ENCODE measurements at places on chromosomes 7 and 10.

DNA sequence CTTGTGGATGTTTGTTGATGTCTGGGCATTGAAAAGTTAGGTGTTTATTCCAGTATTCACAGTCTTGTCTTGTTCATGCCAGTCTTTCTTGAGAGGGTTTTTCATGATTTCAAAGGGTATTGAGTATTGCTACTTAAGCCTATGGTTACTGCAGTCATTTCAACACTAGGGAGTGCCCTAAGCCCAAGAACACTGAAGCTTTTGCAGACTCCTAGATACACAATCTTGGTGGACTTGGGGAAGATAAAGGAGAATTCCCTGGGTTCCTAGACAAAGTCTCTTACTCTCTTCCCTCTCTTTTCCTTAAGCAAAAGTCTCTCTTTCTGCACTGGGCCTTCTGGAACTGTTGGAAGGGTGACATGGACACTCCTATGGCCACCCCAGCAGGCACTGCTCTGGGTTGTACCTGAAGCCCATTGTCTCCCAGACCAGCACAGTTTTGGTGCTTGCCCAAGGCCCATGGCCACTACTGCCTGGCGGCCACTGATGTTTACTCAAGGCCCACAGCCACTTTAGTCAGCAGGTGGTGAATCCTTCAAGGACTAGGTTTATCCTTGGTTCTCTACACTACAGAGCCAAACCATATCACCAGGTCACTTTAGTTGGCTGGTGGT is 24.9 kb downstream of the SAMD9 start:
- no peak for DNase-seq

- peak; percentile 42 for DNase-seq
Measured at GRCh38 chr7:110693344-110693743, 397.6 kb upstream of the LRRN3 start.

GRCh38 chr10:132906106-132906505 is 36.3 kb downstream of the CFAP46 start:
- no peak for DNase-seq

DNA sequence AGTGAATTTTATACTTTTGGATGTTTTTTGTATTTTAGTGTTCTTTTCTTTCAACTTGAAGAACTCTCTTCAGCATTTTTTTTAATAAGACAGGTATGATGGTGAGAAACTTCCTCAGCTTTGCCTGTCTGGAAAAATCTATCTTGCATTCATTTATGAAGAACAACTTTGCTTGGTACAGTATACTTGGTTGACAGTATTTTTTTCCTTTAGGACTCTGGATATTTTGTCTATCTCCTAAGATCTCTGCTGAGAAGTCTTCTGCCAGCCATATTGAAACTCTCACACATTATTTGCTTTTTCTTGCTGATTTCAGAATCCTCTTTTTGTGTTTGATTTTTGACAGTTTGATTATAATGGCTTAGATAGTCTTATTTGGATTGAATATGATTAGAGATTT is 405.0 kb upstream of the GHITM start:
- DNase-seq = no peak

GRCh38 chr7:140349144-140349771 is 49.1 kb downstream of the SLC37A3 start:
- no peak for DNase-seq

- DNase-seq = peak; percentile 8
Measured at GRCh38 chr7:13414661-13415107, 574.8 kb downstream of the ETV1 start.

- no peak for DNase-seq
Measured at GRCh38 chr7:44099669-44100068, 4.5 kb upstream of the AEBP1 start.

DNA sequence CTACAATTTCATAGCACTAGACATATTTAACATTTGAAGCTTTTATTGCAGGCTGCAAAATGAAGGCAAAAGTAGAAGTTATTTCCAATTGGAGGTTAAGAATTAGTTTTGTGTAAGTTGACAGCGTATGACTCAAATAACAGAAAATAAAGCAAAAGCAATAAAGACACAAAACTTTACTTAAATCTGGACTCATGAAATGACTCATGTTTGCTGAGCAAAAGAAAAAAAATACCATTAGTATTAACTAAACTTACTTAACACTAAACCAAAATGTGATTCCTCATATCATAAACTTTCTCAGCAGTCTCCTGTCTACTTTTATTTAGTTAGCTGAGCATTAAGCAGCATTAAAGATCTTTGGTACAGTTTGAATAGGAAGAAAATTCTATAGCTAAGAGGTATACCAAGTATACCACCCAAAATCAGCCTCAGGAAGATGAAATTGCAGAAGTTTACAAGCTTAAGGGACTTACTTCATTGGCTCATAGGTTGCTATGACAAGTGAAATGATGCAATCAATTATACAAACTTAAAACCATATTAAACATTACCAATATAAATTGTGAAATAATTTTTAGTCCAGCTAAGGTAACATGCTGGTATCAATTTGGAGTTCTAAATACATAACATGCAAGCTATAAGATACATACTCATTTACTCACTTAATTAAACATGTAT is 1131.4 kb downstream of the XPNPEP1 start:
- no peak for DNase-seq

GRCh38 chr10:58384095-58384494 is 1.1 kb upstream of the TFAM start:
- DNase-seq = no peak

- DNase-seq = no peak
Measured at GRCh38 chr7:26378016-26378415, 86.4 kb downstream of the SNX10 start.

GRCh38 chr7:154795014-154795413 is 207.9 kb downstream of the PAXIP1 start:
- no peak for DNase-seq

- DNase-seq = no peak
Measured at GRCh38 chr10:86712317-86712707, 44.0 kb downstream of the LDB3 start.

DNA sequence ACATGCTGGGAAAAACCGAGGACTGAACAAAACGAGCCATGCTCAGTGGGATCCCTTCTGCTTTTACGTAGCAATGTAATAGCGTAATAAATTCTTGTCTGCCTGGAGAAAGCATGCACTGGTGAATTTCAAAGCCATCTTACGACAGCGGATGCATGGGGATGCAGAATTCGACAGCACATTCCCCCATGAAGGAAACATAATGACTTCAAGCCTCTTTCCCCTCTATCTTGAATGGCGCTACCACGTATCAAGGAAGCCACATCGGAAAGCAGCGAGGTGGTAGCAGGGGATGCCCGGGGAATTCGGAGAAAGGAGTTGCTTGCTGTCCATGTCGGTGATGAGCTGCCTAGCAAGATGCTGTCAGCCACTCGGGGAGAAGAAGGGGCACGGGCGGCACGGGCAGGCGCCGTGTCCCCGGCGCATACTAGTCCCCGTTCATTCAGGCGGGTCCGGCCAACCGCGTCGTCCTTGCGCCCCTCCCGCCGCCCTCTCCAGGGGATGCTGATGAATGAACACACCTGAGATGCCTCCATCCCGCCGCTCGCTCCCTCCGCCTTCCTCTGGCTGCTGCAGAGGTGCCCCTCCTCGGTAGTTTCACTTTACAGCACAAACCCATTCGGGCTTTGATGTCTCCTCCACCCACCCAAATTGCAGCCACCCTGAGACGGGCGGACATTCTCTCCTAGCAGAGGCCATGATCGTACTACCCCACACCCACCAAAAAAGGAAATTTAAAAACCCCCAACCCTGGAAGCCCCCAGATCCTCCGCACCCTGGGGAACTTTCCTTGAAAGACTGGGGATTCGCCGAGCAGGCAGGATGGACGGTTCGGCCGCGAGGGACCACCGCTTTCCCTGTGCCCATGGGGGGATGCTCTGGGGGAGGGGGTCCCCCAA is 644 bp downstream of the SORBS1 start:
- peak; percentile 29 for DNase-seq

DNA sequence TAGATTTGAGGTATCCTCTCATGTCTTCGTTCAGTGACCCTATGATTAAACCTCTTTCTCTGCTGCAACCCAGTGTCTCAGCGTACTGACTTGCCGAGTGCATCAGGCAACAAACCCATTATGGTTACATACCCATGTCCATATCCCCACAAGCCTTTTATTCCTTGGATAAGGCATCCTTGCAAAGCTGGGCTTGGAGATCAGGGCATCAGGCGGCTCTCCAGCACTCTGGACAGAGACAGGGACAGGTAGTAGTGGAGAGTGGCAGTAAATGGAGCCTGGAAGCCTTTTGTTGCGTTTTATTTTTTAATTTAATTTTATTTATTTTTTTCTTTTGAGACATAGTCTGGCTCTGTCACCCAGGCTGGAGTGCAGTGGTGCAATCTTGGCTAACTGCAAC is 32.0 kb upstream of the NPFFR1 start:
- DNase-seq = no peak

GRCh38 chr10:6347391-6347951 is 144.7 kb downstream of the PFKFB3 start:
- no peak for DNase-seq

DNA sequence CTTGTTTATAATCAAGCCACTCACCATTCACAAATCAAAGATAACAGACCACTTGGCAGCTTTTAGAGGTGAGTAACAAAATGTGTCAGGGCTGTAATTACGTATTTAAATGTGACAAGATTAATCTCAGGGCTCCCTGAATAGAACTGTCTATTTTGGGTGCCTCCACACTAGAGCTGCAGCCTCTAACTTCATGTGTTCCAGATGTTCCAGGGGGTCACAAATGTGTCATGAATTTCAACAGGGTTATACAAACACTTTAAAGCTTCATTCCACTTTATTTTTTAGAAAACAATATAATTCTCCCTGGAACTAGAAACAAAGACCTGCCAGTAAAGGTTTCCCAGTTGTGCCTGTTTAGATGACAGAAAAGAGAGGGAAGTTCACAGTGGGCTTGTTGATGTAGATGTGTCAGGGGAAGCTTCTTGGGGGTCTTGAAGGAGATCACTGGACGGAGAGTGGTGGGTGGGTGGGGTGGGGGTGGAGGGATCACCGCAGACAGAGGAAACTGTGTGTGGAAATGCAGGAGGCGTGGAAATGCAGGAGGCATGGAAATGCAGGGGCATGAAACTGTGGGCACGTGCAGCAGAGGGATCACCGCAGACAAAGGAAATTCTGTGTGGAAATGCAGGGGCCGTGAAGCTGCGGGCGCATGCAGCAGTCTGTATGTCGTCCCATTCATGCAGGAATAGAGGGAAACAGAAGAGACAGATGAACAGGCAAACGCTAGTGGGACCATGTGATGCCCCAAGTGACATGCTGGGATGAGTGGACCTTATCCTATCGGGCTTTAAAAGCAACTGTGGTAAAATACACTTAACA is 42.0 kb upstream of the TRIL start:
- no peak for DNase-seq

GRCh38 chr10:14648946-14649345 is 125.8 kb downstream of the FAM107B start:
- no peak for DNase-seq

GRCh38 chr7:20299647-20300312 is 30.9 kb upstream of the ITGB8 start:
- no peak for DNase-seq

DNA sequence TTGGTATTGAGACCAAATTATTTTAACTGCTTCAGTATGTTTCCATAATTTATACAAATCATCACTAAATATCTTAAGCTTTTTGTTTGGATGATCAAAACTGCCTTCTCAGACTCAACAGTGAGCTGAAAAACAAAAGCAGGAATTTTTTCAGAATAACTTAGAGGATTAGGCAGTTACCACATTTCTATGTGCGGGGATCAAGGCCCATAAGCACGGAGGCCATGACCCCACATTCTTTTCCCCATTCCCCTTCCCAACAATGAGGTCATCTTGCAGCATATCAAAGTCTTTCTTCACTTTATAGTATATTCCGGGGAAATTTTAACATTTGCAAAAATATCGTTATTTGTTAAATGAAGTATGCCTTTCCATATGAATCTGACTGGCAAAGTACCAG is 125.8 kb downstream of the ELMO1 start:
- DNase-seq = no peak

DNA sequence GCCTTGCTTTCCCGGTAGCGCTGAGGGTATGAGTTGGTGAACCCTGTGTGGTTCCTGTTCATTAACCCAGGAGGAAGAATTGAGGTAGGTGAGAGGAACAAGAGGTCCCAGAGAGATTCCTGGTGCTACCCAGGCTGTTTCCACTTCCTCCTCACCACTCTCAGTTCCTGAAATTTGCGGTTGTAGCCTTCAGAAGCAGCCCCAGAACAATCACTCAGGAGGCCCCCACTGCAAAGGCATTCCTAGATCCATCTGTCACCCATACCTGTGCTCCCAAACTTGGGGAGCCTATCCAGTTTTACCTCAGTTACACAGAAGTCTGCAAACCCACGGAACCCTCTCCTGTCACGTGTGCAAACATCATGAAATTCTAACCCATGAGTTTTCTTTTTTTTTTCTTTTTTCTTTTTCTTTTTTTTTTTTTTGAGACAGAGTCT is 9.0 kb upstream of the PIP4K2A start:
- no peak for DNase-seq

GRCh38 chr10:86261941-86262687 is 104.5 kb downstream of the GRID1 start:
- peak; percentile 62 for DNase-seq

- DNase-seq = no peak
Measured at GRCh38 chr7:31764462-31764861, 77.4 kb downstream of the PPP1R17 start.

DNA sequence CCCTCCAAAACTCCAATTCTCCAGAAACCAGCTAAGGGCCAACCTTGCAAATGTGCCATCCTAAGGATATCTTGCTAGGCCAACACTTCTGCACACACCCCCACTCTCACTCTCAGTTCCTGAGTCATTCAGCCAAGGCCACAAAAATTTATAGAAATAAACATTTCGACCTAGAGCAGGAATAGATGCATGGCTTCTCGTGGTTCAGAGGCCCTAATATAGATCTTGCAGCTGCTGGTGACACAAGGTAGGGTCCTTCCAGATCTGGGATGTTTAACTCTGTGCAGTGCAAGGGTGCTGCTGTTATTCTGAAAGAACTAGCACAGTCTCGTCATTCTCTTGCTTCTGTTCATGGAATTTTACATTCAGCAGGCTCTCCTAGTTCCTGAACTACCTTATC is 369.3 kb downstream of the CALN1 start:
- DNase-seq = no peak

DNA sequence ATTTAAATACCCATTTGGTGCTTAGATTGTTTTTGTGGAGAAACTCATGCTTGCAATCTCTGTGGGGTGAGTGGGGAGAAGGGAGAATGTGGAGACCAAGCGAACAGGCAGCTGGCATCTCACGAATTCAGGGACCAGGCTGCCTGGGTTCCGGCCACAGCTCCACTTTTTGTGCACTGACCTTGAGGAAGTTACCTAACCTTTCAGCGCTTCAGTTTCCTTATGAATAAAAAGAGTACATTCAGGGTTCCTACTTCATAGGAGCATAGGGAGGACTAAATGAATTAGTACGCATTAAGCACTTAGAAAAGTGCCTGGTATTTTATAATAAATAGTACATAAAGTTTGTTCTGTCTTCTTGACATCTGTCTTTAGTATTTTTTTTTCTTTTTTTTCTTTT is 72.5 kb downstream of the PRTFDC1 start:
- no peak for DNase-seq

DNA sequence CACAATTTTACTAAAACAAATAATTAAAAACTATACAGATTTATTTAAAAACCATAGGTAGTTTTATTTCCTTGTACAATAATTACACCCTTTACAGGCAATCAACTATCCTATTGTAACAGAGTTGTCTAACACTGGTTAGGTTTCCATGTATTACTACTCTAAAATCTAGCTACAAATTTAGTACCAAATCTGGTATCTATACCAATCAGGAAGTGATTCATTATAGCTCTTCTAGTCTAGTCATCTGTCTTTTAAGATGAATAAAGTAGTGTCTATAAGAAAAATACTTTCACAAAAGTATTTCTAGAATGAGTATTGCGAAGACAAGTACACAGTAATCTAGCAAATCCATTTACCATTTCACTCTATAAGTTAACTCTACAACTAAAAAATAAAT is 16.9 kb downstream of the ZNF800 start:
- DNase-seq = no peak
